ENCODE measurements at places on chromosomes 2 and 18. TPM values are rescaled to one million over a fixed set of nuclear protein-coding genes. Genes with fewer than 3 reads are reported as not detected.

DNA sequence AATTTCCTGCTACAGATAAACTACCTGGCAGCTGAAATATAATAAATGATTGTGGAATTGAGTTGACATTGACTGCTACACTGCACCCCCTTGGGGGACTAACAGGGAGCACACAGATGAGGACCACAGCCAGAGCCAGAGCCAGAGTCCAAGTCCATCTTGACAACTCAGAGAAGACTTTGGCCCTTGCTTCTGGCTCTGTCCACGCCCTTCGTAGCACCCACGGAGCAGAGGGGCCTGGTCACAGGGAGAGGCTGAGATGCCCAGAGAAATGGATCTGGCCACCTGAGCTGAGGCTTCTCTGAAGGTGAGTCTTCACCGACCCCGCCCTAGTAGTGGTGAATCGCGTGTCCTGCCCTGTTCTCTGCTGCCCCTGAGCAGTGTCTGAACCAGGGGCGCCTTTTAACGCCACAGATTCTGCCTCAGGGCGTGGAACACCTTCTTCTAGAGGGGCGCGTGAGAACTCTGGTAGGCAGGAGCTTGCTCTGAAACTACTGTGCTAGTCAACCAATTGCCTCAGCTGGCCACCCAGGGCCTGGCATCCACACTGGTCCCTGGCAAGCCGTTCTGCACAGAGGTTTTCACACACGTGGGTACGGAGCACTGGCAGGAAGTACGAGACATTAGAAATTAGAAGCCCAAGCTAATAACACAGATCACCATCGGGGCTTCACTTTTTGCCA is 35.7 kb upstream of the MAT2A start:
- no peaks in the 10 kb centered on the region for H3K27me3 ChIP-seq
- H3K36me3 ChIP-seq, result no peaks in the 10 kb centered on the region
- no peak overlapping the region for H3K4me3 ChIP-seq
- peaks cover 52% of the 10 kb centered on the region for H3K4me1 ChIP-seq

DNA sequence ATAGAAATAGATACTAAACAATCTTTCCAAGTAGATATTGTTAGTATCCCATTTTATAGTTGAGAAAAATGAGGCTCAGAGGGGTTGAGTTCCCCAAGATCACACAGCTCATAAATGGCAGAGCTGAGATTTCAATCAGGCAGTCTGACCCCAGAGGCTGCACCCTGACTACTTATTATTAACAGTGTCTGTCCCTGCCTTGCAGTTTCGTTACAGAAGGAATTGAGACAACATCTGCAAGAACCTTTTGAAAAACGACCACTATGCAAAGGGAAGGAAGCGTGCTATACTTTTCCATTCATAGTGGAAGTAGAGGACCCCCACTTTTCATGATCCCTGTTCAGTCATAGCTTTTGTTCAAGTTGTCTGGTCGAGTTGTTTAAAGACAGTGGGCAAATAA is 53.2 kb upstream of the SEC11C start:
- H3K4me1 ChIP-seq, result peaks cover 12% of the 10 kb centered on the region
- no peak overlapping the region for H3K27ac ChIP-seq
- peaks cover 22% of the 10 kb centered on the region for H3K27me3 ChIP-seq
- no peak for DNase-seq

DNA sequence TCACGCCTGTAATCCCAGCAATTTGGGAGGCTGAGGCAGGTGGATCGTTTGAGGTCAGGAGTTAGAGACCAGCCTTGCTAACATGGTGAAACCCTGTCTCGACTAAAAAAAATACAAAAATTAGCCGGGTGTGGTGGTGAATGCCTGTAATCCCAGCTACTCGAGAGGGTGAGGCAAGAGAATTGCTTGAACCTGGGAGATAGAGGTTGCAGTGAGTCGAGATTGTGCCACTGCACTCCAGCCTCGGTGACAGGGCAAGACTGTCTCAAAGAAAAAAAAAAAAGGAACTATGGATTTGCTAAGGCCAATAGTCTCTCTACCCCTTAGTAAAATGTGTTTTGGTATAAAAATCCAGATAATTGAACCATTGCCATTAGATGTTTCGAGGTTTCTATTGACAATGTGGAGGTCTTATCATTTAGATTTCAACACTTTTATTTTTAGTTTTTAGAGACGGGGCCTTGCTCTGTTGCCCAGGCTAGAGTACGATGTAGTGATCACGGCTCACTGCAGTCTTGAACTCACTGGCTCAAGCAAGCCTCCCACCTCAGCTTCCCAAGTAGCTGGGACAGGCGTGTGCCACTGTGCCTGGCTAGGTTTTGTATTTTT is 1.1 kb upstream of the TXNDC2 start:
- no peak overlapping the region for H3K27ac ChIP-seq
- H3K27me3 ChIP-seq, result no peaks in the 10 kb centered on the region
- no peaks in the 10 kb centered on the region for H3K36me3 ChIP-seq
- H3K4me3 ChIP-seq, result no peak overlapping the region

Gene CHRND
- not detected for total RNA-seq

Gene ACTG2
- total RNA-seq, result not detected

DNA sequence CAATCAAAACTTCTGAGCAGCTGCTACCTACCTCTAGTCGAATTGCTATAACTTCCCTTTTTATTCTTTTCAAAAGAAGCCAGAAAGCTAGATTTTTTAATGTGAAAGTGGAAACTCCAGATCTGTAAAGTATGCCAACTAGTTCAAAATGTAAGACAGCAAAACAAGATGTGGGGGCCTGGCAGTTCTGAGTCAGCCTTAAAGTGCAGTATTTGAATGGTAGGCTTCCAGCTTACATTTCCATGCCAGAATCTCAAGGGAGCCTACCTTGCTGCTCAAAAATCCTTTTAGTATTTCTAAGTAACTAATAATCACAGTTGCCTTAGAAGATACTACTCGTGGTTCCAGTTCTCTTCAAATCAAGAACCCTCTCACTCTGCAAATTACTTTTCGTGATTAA is 1288.7 kb downstream of the LRP1B start:
- H3K27ac ChIP-seq, result no peak overlapping the region
- H3K4me1 ChIP-seq, result no peaks in the 10 kb centered on the region
- H3K27me3 ChIP-seq, result no peaks in the 10 kb centered on the region
- H3K4me3 ChIP-seq, result no peak overlapping the region

DNA sequence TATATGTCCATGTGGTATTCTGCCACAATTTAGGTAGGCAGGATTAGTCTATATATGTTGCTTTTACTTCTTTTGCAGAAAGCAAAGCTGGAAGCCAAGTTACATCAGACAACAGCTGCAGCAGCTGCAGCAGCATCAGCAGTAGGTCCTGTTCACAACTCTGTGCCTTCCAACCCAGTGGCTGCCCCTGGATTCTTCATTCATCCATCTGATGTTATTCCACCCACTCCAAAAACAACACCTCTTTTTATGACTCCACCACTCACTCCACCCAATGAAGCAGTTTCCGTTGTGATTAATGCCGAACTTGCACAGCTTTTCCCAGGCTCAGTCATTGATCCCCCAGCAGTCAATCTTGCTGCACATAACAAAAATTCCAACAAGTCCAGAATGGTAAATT is 107.6 kb downstream of the BIRC6 start:
- H3K27me3 ChIP-seq, result no peaks in the 10 kb centered on the region
- no peak overlapping the region for H3K4me3 ChIP-seq
- peaks cover 63% of the 10 kb centered on the region for H3K36me3 ChIP-seq
- peak; percentile 16 for DNase-seq

GRCh38 chr2:127651971-127652550 is 6.1 kb downstream of the GPR17 start:
- DNase-seq, result no peak
- no peak overlapping the region for H3K4me3 ChIP-seq
- H3K27me3 ChIP-seq, result no peaks in the 10 kb centered on the region
- no peaks in the 10 kb centered on the region for H3K36me3 ChIP-seq

Gene KYNU
- total RNA-seq, result under 0.01 TPM

Gene SKOR2
- not detected for total RNA-seq

Gene SP5
- total RNA-seq, result not detected

GRCh38 chr2:231666171-231667095 is 41.9 kb upstream of the PTMA start:
- DNase-seq, result peak; percentile 97
- H3K4me1 ChIP-seq, result peaks cover 5% of the 10 kb centered on the region
- peak overlapping the region; percentile 81 for H3K4me3 ChIP-seq

DNA sequence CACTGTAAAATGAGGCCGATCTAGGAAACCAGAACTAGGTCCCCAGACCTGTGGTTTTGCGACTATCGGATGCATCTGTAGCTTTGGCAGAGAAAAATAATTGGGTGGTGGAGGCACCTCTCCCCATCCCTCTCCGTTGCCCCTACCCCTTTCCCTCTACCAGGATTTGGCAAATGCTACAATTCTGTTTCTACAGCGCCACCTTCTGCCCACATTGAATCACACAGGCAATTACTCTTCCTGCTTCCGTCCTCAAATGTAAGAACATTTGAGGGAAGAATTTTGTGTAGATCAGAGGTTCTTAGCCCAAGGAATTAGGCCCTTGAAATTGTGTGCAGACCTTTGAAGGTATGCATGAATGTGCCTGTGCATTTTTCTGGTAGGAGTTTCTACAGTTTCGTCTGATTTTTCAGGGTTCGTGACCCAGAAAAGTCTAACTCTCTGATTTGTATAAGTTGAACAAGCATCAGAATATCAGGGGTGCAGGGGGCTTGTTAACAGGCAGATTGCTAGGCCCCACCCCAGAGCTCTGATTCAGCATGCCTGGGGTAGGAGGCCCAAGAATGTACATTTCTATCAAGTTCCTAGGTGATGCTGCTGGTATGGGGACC is 11.2 kb downstream of the ATP6V1B1 start:
- H3K4me1 ChIP-seq, result peaks cover 4% of the 10 kb centered on the region
- H3K36me3 ChIP-seq, result no peaks in the 10 kb centered on the region
- H3K4me3 ChIP-seq, result no peak overlapping the region
- DNase-seq, result peak; percentile 64

Gene CD302
- total RNA-seq, result 13.9 TPM

Gene IHH
- total RNA-seq, result not detected

- H3K36me3 ChIP-seq, result no peaks in the 10 kb centered on the region
- DNase-seq, result no peak
- H3K4me3 ChIP-seq, result no peak overlapping the region
Observed at GRCh38 chr2:110957293-110957692, 163.4 kb upstream of the BCL2L11 start.

DNA sequence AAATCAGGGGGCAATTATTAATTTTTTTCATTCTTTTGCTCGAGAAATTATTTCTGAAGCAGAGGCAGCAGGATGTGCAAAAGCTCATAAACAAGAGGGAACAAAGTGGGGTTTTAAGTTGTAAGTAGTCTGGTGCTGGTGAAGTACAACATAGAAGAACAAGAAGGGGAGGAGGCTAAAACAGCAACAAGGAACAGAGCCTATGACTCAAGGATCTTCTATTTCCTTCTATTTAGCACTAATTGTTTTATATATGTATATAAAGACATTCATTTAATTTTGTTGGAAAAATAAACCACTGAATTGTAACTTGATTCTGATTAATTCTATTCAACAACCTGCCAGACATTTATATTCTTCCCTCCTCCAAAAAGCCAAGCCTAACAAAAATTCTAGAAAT is 35.0 kb downstream of the YES1 start:
- DNase-seq, result peak; percentile 19
- no peak overlapping the region for H3K4me3 ChIP-seq
- no peak overlapping the region for H3K27ac ChIP-seq
- no peaks in the 10 kb centered on the region for H3K36me3 ChIP-seq

DNA sequence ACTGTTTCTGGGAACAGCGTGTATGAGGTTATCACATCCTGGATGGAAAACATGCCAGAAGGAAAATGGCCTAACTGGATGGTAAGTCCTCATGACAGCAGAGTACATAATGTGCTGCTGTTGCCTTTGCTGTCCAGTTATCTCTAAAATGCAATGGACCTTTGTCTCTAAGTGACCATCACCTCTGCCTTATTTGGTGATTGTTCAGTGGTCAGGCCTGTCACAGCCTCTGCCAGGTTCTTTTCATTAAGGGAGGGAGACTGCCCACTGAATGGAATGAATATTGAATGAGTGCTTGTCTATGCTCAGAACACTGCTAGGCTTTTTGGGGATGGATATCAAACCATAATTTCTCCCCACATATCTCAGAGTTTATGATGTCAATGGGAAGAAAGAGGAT is 29.0 kb downstream of the SLC3A1 start:
- no peaks in the 10 kb centered on the region for H3K27me3 ChIP-seq
- H3K4me1 ChIP-seq, result no peaks in the 10 kb centered on the region
- no peak for DNase-seq
- H3K36me3 ChIP-seq, result no peaks in the 10 kb centered on the region

DNA sequence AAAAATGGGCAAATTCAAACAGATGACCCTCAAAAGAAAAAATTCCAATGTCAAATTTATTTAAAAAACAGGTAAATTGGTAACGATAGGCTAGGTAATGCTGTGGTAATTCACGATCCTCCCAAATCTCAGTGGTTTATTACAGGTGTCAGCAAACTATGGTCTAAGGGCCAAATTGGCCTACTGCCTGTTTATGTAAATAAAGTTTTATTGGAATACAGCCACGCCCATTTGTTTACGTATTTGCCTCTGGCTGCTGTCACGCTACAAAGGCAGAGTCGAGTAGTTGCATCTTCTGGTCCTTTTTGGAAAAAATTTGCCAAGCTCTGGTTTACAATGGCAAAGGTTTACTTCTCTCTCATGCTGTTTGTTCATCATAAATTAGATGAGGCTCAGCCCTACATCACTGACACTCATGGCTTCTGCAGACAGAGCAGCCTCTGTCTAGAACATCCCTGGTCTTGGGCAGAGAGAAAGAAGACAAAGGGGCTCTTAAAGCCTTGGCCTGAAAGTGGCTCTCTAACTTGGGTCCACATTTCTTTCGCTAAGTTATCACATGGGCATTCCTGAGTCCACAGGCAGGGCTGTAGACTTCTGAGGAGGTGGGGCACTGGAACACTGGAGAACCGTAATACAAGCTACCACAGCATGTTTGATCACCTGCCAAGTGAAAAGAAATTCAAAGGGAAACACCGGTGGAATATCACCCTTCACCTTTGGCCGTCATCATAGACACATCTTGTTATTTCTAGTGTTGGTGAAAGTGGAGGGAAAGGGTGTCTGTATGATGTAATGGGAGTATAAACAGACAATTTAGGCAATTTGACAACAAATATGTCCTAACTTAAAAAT is 34.8 kb downstream of the SP110 start:
- H3K36me3 ChIP-seq, result no peaks in the 10 kb centered on the region
- H3K27me3 ChIP-seq, result no peaks in the 10 kb centered on the region
- no peak for DNase-seq
- H3K27ac ChIP-seq, result no peak overlapping the region
- H3K4me3 ChIP-seq, result no peak overlapping the region

- H3K4me3 ChIP-seq, result no peak overlapping the region
- no peaks in the 10 kb centered on the region for H3K36me3 ChIP-seq
- H3K27ac ChIP-seq, result no peak overlapping the region
- DNase-seq, result no peak
- H3K4me1 ChIP-seq, result no peaks in the 10 kb centered on the region
- H3K27me3 ChIP-seq, result peaks cover 8% of the 10 kb centered on the region
Observed at GRCh38 chr2:176960061-176960460, 252.5 kb upstream of the HNRNPA3 start.

All from GM23248 (cell line).